G401 (cell line): ENCODE measurements at places on chromosomes 1 and 21.
A peak's percentile ranks its signal among the peaks of the same experiment; 100 is the strongest.

GRCh38 chr21:37655611-37656300, 260.5 kb downstream of the KCNJ6 start:
- no peak for DNase-seq

- DNase-seq, result no peak
Measured at GRCh38 chr1:15956150-15956549, 19.8 kb downstream of the ZBTB17 start.

DNA sequence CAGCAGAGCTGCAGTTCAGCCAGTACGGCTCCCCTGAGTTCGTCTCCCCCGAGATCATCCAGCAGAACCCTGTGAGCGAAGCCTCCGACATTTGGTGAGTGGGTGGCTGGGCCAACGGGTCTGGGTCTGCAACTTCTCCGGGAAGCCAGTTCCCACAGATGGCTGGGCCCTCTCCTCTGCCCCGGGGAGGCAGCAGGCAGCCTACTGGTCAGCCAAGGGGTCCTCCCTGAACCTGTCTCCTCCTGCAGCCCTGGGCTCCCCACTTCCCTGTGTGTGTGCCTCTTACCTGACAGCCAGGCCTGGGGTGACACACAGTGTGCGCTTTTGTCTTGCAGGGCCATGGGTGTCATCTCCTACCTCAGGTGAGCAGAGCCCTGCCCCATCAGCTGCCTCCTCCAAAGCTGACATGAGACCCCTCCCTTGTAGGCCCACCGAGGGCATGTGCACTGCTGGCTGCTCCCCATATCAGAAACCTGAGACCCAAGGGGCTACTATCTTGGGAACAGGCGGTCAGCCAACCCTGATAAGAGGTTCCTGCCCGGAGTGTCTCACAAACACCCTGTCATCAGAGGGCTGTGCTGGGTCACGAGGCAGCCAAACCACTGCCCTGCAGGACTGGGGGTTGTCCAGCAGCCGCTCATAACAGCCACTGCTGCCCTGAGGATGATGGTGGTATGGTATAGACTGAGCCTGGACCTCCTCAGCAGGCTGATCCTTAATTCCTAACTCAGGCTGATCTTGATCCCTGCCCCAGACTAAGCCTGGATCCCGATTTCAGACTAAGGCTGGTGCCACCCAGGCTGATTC, 37.6 kb downstream of the TRIM11 start:
- no peak for DNase-seq

GRCh38 chr1:224816062-224816461, 113.4 kb upstream of the DNAH14 start:
- no peak for DNase-seq

GRCh38 chr1:240349695-240350094, 258.0 kb downstream of the FMN2 start:
- DNase-seq, result no peak

- no peak for DNase-seq
Measured at GRCh38 chr1:113057006-113057405, 16.0 kb upstream of the LRIG2 start.

DNA sequence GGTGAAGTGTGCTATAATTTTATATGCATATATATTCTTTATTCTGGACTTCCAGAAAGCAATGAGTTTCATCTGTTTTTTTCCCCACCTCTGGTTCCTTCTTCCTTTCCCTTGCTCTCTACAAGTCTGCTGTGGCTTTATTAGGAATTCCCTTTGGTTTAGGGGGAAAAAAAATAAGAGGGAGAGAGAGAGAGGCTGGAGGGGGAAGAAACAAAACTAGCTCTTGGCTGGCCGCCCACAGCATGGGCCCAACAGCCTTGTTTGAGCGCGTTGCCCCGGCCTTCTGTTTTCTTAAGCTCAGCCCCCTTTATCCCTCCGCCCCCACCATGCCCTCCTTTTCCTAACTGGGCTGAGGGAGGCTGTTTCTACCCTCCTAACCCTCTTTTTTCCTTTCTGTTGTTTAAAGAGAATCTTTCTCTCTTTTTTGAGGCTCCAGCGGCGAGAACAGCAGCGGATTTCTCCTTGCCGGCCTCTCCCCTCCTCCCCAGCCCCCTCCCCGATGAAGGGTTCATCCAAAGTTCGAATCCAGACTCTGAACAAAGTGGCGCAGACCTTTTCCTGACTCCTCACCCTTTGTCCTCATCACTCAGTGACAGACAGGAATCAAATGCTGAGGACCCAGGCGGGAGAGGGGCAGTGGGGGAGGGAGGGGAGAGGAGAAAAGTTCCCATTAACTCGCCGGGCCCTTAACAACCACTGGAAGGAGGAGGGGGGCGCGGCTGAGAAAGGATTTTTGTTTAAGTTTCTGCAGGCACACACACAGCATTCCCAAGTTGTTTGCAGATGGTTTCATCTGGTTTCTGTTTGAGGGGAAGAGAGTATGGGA, 29.7 kb downstream of the PBX1 start:
- no peak for DNase-seq

- DNase-seq, result no peak
Measured at GRCh38 chr21:42518215-42518614, 4.6 kb downstream of the SLC37A1 start.

DNA sequence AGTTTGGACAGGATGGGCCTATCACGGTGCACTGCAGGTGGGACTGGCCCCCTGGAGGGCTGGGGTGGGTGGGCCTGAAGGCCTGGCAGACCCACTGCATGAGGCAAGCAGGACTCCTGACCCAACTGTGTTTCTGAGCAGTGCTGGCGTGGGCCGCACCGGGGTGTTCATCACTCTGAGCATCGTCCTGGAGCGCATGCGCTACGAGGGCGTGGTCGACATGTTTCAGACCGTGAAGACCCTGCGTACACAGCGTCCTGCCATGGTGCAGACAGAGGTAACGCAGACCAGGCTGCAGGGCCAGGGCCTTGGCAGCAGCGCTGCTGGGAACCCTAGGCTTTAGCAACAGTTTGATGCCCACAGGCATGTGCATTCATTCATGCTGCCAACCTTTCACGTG, 29.0 kb upstream of the KDM4A start:
- no peak for DNase-seq

DNA sequence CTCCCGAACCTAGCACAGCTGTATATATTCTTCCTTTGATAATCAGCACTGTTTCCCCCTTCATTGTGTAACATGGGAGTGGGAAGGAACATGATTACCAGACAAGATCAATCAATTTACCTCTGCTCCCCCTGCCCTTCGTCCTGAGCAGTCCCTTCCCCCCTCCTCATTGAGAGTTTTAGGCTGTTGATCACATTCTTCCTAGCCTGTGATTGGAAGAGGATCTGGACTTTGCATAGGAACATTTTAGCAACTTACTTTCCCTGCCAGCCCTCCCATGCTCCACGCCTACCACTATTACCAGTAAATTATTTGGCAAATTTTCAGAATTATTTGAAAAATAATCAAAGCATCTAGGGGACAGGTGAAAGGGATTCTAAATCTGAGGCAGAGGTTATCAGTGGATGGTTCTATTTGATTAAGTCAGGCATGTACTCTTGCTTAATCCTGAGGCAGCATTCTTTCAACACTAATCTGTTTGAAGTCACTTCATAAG, 62.7 kb upstream of the ABCD3 start:
- DNase-seq, result no peak

DNA sequence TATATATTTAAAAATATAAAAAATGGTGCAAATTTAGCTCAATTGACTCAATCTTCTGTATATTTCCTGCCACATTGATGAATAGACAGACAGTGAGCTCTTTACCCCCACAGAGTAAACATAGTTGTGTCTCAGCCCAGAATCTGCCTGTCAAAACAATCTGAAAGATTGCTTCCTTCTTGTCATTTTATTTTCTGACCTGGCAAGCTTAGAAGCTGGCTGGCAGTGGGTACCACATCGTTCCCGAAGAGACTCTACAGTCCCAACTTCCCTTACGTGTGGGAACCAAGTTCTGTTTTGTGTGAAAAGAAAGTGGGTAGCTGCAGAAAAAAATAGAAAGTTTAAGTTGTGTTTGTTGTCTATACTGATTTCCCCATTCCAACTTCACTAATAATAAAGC, 629.3 kb upstream of the NEGR1 start:
- DNase-seq, result no peak

DNA sequence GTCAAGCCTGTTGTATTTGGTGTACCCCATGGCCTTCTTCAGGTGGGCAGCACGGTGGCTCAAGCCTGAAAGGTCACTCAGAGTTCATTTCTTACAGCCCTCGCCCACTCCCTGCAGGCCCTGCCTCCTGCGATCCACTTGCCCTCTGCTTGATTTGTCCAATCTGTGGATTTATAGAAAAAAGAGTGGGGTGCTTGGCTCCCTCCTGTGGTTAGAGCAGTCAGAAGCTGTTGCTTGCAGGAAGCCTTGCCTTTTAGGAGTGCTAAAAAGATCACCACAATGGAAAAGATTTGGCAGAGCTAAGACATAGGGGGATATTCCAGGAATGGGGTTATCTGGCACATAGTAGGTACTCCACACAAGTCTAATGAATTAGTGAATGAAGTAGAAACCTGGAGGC, 108.0 kb upstream of the TRABD2B start:
- no peak for DNase-seq

- DNase-seq, result no peak
Measured at GRCh38 chr1:192574073-192574472, 1.5 kb upstream of the RGS1 start.

GRCh38 chr1:226816576-226816975, 53.8 kb upstream of the PSEN2 start:
- no peak for DNase-seq

DNA sequence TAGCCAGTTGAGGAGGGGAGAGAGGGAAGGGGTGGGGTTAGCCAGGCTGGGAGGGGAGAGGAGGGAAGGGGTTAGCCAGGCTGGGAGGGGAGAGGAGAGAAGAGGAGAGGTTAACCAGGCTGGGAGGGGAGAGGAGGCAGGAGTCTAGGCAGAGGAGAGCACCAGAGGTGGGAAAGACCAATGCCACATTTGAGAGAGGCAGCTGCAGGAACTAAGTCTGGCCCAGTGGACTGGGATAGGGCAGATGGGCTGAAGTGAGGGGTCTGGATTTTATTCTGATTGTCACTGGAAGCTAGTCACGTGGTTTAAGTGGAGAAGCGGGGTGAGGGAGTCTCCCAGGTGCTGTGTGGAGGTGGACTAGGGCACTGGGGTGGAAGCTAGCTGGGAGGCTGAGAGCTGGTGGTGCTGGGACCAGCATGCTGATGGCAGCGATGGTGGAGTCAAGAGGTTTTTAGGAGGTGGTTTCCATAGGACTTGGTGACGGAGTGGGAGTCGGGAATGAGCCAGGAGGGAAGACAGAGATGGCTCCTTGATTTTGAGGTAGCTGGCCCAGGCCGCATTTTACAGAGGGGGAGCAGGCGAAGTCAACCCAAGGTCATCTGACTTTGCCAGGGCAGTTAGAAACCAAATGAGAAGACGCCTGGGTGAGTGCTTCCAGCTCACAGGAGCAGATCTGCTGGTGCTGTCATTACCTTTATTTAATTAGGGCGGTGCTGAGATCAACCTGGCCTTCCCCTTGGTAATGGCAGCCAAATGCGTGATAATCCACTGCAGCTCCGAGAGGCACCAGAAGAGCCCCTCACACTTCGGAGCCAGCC, 42.8 kb downstream of the DISP3 start:
- DNase-seq, result no peak

- DNase-seq, result no peak
Measured at GRCh38 chr21:39837861-39838359, 29.3 kb upstream of the PCP4 start.

- no peak for DNase-seq
Measured at GRCh38 chr21:46119637-46120271, 21.8 kb downstream of the COL6A2 start.

- DNase-seq, result no peak
Measured at GRCh38 chr1:212595787-212596714, 12.5 kb upstream of the ATF3 start.

DNA sequence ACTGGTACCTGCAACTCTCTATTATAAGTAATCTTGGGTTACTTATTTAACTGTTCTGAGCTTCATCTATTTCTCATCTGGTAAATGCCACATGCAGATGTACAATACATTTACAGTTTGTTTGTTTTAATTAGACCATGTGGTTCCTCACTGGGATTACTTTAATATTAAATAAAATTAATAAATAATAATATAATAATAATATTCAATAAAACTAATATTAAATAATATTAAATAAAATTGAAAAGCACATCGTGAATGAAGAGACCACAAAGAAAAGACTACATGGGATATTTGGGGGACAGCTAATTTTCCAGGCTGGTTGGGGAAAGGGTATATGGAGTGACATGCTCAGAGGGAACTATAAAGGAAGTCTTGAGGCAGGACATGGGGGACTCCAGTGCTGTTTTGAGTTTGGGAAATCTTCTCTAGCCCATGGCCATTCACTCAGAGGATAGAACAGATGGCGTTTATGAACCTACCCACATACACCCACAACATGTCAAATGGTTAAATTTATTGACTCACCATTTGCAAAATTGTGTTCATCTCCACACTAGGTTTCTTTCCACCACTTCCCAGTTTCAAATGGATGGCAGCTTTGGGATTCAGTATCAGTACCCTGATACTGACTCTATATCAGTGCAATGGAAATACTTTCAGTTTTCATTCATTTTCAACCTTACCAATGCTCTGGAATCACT, 25.6 kb downstream of the DIRAS3 start:
- no peak for DNase-seq

- no peak for DNase-seq
Measured at GRCh38 chr1:62271948-62272728, 47.1 kb downstream of the KANK4 start.

GRCh38 chr21:43757601-43758000, 18.5 kb downstream of the CSTB start:
- peak; percentile 75 for DNase-seq

DNA sequence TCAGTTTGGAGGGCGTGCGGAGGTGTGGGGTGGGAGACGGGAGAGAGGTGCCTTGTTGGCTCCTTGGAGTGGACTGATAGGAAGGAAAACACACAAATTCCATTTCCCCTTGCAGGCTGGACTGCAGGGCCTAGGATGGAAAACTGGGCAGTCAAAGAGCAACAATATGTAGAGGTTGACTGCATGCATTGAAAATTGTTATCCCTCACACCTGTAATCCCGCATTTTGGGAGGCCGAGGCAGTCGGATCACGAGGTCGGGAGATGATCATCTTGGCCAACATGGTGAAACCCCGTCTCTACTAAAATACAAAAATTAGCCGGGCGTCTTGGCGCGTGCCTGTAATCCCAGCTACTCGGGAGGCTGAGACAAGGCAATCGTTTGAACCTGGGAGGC, 128.2 kb downstream of the PPIAL4G start:
- DNase-seq, result no peak

- no peak for DNase-seq
Measured at GRCh38 chr1:204465546-204466415, 28.8 kb downstream of the PIK3C2B start.

GRCh38 chr1:181133441-181133951, 45.0 kb downstream of the IER5 start:
- DNase-seq, result no peak

DNA sequence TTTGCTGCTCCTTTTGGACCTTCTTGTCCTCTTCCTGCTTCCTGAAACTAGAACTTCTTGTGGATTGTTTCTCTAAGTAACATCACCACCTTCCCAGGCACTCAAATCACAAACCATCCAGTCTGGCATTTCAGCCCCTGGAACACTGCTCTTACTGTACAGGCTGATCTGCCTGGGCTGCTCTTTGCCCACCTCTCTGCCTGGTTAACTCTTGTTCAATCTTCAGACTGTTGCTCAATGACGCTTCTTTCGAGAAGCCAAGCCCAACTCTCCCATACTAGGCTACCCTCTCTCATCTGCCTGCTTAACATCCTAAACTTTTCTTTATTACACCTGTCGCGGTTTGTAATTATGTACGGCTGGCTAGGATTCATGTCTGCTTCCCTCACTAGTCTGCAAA, 657 bp downstream of the DIO1 start:
- no peak for DNase-seq

- DNase-seq, result no peak
Measured at GRCh38 chr1:95370691-95371562, 136.9 kb downstream of the RWDD3 start.
